Kasumi-1 (cell line): ENCODE measurements at places on chromosomes 11 and 22.

DNA sequence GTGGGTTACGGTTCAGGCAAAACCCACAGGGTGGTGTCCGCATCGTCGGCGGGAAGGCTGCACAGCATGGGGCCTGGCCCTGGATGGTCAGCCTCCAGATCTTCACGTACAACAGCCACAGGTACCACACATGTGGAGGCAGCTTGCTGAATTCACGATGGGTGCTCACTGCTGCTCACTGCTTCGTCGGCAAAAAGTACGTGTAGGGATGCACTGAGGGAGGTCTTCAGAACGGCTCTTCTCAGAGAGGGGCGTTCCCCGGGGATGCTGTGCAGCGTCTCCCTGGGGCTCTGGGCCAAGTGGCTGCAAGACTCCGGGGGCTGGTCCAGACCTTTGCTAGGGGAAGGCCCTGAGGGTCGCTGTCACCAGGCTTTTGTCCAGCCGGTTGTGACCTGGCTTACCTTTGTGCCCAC, 1.3 kb downstream of the ACR start:
- no peak for DNase-seq

GRCh38 chr11:986952-987305, 49.6 kb downstream of the MUC6 start:
- no peak for DNase-seq

DNA sequence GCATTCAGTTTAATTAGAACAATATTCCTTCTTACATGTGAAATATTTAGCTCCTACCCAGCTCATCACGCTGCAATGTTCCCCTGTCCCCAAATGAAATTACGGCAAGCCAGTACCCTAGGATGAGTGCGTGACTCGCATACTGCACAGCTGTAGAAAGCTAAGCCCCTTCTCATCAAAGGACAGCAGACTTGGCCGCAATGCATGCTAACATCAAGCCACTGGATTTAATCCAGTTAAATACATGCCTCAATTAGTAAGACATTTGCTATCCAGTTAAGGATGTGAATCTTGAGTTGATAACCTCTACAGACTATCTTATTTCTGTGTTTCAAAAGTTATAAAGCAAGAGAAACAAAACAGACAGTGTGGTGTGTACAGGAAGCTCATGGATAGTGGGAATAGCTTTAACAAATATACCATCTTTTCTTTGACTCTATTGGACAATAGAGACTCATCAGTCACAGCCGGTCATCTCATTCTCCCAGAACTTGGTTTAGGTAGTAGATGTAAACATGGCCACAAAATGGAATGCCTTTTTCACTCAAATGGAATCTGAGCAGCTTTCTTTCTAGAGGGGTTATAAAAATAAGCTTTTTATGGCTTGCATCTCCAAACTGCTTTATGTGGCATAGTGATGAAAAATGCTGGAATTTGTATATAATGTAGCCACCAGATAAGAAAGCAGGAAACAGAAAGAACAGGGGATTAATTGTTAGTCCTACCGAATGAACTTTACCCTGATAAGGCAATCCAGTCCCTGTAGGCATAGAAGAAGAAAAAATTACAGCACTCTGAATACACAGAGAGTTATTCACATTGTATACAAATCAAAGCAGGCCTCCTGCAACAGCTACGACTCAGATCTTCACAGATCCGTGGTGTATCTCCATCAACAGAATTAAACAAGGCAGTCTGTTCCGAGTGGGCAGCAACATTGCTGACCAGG, 224.1 kb downstream of the CADM1 start:
- no peak for DNase-seq

GRCh38 chr22:50131894-50132293, 38.6 kb upstream of the PANX2 start:
- DNase-seq, result no peak

- no peak for DNase-seq
These were observed 52.3 kb downstream of the ZNRF3 start for GRCh38 chr22:28935713-28936112.

DNA sequence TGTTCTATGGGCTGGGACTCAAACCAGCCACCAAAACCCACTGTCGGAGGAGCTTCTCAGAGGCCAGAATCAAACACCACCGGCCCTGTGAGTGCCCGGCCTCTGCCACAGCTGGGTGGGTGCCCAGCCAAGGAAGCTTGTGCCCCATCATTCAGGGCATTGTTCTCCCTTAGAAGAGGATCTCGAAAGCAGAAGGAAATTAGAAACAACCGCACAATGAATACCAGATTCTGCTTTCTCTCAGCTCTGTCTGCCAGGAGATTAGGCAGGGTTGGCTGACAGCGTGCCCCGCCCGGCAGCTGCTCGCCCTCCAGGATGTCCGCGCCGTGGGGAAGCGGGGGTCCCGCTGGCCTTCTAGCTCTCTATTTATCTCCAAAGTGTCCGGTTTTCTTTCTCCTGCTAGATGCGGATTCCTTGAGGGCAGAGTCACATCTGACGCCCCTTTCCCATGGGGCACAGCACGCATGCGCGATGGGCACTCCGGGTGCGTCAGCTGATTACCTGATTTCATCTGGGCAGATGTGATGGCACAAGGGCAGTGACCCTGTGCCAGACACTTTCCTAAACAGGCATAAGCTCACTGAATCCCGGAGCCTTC, 25.5 kb downstream of the SCGB1A1 start:
- DNase-seq, result peak; percentile 25

DNA sequence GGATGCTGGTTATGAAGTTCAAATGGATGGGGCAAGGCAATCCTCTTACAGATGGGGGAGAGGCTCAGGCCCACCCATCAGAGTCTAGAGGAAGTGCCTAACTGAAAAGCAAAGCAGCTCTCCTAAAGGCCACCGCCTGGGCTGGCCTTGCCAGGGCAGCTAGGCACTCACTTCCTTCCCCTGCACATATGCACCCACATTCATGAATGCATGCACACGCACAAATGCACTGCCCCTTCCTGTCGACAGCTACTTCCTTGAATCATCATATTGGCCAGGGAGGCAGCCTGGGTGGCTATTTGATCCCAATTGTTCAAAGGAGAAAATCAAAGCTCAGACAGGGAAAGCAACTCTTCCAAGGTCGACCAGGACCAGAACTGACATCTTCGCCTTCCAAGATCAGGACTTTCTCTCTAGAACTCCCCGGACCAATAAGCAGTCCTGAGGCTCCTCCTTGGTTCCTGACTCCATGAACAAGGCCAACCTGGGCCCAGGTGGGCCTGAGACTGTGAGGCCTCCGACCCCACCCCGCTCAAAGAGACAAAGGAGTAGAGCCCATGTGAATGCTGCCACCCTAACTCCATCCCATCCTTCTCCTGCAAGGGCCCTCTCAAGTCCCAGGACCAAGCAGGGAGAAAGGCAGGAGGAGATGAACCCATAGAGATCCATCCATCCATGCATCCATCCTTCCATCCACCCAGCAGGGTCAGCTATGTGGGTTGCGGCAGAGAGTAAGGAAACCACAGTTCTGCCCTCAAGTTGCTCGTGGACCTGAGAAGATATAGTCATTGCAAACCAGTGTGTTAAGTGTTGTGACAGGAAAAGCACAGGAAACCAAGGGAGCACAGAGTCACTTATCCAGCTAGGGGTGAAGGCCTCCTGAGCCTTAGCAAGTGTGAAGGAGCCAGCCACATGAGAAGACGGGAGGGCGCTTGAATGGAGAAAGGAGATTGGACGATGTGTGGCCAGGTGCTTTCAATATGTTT, 35.4 kb upstream of the LMO1 start:
- no peak for DNase-seq

- DNase-seq, result no peak
These were observed 134.3 kb downstream of the NECTIN1 start for GRCh38 chr11:119594639-119595249.

DNA sequence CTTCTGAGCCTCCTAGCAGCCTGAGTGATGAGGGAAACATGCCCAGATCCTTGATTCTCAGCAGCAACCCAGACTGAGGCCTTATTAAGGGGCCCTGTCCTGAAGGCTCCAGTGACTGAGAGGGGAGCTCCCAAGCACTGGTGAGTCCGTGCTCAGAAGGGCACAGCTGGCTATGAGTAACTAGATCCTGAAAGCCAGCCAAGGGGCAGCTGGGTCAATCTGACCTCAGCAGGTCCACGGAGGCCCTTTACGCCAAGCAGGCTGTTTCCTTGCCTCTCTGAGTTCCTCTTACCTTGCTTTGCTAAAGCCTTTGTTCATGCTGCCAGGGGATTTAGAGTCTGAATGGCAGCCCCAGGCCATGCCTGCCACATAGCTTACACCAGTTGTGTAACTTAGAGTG, 19.3 kb upstream of the MIEF1 start:
- no peak for DNase-seq

DNA sequence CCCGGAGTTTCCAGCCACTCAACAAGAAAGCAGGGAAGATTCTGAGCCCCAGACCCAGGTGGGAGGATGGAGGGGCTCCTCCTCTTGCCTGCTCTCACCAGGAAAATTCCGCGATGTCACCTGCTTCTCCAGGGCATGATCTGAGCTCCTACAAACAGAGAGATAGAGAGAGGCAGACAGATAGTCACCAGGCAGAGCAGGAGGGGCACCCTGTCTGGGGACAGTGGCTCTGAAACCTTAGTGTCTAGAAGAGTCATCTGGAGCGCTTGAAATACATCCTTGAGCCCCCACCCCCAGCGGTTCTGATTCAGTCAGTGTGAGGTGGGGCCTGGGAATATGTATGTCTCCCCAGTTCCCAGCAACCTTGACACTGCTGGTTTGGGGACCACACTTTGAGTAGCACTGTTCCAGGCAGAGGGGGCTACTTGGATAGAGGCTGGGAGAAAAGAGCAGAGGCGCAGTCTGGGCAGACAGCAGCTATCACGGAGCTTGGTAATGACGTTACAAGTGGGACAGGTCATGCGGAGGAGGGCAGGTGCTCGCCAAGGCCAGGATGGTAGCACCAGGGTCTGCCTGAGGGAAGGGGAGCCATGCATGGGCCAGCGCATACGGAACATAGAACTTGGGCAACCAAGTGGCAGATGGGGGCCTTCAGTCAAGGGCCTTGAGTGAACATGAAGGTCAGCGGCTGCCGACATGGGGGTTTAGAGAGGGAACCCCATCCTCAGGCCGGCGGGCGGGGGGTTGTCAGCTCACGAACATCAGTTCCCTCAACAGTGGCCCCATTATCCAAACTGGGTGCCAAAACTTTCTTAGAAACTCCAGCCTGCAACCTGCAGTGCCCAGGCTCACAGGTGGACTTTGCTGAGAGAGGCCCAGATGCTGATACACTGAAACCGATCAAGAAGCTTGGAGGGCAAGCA, 60.9 kb upstream of the MYEOV start:
- no peak for DNase-seq

DNA sequence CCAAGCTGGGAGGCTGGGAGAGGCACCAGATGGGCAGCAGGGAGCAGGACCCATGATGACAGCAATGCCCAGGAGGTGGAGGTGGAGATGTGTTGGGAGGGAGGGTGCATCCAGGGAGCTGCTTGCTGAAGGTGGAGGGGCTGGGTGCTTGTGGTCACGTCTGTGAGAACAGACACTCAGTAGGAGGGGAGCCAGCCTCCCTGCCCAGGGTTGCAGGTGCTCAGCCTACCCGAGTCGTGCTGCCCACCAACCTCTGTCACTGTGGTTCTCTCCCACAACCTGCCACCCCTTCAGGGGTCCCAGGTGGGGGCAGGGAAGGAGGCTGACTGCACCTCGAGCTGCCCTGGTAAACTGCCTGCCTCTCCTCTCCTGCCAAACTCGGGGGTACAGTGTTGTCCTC, 5.5 kb downstream of the PRDX5 start:
- no peak for DNase-seq

DNA sequence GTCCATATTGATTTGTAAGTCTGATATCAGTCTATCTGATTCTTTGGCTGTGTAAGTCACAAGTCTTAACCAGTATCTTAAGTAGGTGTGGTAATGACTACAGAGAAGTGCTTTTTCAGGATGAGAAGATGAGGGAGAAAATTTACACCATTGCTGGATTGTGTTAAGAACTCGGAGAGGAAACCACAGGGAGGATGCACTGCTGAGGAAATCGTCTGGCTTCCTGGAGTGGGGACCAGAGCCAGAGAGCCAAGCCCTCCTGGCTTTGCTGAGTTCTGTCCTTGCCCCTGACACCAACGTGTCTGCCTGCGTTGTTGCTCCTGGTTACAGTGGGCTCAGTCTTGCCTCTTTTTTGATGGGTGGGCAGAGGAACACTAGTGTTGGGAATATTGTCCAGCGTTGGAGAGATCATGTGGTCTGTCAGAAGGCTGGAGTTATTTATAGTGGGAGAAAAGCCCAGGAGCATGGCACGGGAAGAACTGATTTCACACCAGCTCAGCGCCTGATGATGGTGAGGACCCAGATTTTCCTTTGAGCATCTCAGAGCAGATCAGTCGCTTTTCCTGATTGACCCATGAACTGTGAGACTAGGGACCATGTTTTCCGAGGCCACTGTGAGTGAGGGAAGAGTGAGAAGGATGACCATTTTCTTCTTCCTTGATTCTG, 29.6 kb downstream of the MARK2 start:
- DNase-seq, result peak; percentile 67

DNA sequence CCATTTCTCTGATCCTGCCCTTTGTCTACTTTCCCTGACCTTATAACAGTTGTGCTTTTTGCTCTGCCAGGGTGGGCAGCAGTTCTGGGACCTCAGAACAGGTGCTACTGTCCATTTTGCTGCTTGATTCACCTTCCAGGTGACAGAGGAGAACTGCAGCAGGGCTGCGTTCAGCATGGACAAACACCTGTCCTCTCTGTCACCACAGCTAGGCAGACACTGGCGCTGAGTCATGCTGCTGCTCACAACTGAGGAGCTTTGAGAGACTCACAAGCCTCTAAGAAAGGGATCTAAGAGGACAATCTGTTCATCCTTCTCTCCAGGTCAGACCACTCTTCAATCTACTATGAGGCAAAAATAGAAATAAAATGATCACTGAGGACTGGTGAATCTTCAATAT, 1144.5 kb upstream of the CCDC90B start:
- no peak for DNase-seq

GRCh38 chr22:21917181-21917958, 35.3 kb downstream of the PPM1F start:
- no peak for DNase-seq

- DNase-seq, result peak; percentile 26
These were observed 16.8 kb downstream of the PIWIL4 start for GRCh38 chr11:94583866-94584500.

DNA sequence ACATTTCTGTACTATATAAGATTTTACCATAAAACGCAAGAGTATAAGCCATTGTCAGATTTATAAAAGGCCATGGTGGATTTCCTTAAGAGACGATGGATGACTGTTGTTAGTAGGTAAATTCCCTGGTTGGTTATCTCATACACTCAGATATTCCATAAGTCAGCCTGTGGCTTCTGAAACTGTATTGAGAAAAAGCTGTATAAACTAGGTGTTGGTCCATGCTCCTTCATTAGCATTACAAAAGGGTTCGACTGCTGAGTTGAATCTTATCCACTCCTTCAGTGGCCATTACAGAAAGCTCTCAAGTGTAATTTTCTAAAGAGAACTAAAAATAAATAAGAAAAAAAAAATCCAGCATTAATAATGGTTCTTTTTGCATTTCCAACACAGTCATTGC, 5.3 kb downstream of the GRAP2 start:
- no peak for DNase-seq

- DNase-seq, result no peak
These were observed 7.0 kb downstream of the PARVG start for GRCh38 chr22:44187652-44188230.

- no peak for DNase-seq
These were observed 128.7 kb upstream of the ZC3H12C start for GRCh38 chr11:109964487-109964886.

GRCh38 chr11:811446-812245, 1.9 kb downstream of the RPLP2 start:
- peak; percentile 34 for DNase-seq
